HFF-Myc (cell line): ENCODE measurements at places on chromosomes 6 and 20.

- no peak for DNase-seq
Observed at GRCh38 chr20:37437676-37438075, 83.4 kb upstream of the NNAT start.

- DNase-seq = no peak
Observed at GRCh38 chr20:32839227-32839981, 19.3 kb upstream of the EFCAB8 start.

DNA sequence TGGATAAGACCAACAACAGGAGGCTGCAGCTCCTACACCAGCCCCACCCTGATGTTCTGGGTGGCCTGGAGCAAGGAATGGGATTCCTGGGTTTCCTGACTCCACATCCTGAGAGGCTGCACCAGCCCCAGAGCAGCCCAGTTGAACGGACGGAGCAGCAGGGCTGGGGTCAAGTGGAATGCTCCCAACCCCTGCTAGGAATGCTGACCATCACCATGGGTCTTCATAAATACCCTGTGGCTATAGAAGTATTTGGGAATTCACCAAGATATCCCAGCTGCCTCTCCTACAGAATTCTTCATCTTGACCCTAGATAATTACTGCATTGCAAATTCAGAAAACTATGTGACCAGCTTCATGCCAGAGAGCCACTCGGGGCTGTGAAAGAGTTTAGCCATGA lies 180.3 kb downstream of the THBS2 start:
- no peak for DNase-seq

DNA sequence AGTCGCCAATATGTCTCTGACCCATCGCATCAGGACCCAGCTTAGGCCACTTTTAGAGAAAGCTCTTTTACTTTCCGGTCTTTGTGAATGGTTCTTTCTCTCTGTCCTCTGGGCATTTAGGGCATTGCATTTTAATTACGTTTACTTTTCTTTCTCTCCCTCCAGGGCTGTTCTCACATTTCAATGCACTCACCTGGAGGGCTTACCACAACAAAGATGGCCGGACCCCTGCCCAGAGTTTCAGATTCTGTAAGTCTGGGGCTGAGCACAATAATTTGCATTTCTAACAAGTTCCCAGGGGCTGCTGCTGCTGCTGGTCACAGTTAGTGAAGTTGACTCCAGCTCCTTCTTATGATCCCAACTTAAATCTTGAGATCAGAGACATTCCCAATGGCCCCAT lies 3.0 kb downstream of the ANKRD66 start:
- no peak for DNase-seq

DNA sequence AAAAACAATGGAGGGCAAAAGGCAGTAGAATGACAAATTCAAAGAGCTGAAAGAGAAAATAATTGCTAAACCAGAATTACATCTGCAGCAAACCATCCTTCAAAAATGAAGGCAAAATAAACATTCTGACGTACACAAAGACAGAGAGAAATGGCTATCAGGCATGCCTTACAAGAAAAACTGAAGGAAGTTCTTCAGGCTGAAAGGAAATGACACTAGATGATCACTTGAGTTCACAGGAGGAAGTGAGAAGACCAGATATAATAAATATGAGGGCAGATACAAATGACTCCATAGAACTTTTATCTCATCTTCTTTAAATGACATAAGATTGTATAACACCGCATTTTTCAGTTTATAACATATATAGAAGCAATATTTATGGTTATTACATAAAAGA lies 30.0 kb downstream of the DZANK1 start:
- DNase-seq = no peak
